AG08396 (cell line): ENCODE measurements at places on chromosomes 7 and 10.

DNA sequence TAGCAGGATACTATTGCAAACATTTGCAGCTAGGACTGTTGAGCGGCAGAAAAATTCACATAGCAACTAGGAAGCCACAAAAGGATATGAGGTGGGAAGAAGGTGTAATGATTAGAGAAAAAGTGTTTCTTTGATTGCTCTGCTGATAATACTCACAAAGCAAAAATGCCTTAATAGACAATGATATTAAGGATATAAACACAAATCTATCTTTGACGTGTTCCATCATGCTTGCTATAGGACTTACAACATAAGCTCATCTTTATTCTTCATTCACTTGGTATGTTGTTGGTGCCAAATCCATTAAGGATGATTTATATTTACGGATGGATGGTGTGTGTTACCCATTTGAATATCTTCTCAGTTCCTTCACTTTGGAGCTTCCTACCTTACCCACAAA is 309.3 kb downstream of the GPR37 start:
- no peak for DNase-seq

GRCh38 chr10:3169271-3169670 is 3.3 kb downstream of the PITRM1 start:
- DNase-seq: no peak

DNA sequence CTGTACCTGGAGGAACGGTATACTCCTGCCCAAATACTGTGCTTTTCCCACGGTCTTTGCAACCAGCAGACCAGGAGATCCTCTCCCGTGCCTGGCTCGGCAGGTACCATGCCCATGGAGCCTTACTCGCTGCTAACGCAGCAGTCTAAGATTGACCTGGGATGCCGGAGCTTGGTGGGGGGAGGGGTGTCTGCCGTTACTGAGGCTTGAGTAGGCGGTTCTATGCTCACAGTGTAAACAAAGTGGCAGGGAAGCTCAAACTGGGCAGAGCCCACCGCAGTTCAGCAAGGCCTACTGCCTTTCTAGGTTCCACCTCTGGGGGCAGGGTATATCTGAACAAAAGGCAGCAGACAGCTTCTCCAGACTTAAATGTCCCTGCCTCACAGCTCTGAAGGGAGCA is 22.7 kb downstream of the VPS41 start:
- no peak for DNase-seq

GRCh38 chr7:148982654-148983199 is 45.6 kb downstream of the PDIA4 start:
- peak; percentile 35 for DNase-seq

DNA sequence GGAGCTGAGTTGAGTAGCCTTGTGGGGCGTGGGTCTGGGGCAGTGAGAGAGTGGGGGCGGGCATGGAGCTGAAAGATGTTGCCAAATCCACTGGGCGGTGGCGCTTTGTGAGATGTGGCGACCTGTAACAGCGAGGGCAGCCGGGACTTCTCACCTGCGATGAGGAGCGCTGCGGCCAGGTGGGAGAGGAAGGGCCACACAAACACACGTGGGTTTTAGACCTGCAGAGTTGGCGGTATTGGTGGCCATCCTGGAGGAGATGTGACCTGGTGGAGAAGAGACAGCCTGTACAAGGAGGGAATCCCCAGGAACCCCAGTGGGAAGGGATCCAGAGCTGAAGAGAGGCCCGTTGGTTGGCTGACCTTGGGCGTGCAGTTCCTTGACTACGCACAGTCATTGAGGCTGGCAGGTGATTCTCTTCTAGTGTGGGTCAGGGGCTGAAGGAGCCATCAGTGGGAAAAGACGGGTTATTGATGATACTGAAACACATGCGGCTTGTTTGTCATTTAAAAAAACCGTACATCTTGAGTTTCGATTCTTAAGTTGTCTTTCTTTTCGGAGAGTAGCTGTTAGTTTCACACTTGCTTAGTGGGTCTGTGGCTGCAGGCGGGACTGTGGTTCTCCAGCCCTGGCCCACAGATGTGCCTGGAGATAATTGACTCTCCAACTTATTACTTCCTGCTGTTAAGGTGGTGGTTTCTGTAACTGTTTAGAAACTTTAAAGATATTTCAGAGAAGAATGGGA is 2.4 kb downstream of the CHST12 start:
- no peak for DNase-seq
